ENCODE measurements at places on chromosomes 12 and 14. TPM values are rescaled to one million over a fixed set of nuclear protein-coding genes. Genes with fewer than 3 reads are reported as not detected.

Gene RARG
- total RNA-seq, result 17.6 TPM

GRCh38 chr14:69989622-69990021, 110.4 kb downstream of the SMOC1 start:
- no peak for DNase-seq

Gene ANO4
- total RNA-seq, result 9.9 TPM

GRCh38 chr12:28938056-28938455, 211.0 kb upstream of the FAR2 start:
- no peak for DNase-seq

DNA sequence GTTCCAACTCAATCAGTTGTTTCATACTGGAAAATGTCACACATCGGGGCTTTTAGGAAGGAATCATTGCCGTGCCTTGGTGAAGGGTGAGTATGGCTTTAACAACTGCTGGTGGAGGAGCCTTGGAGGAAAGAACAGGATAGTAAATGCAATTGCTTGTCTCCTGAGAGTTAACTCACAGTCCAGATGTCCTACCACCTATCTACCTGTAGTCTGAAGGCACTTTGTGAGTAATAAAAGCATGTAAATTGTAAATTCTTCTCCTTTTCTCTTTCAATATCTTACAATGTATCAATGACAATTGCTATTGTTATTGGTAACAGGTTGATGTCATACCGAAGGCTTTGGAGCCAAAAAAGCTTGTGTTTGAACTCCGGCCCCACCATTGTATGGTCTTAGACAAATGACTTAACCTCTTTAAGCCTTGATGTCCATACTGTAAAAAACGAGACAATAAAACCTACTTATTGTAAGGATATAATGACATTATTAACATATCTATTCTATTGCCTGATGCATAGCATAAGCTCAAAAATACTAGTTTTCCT, 397.4 kb downstream of the ADAMTS20 start:
- no peak for DNase-seq

Gene DACT1
- 39.3 TPM for total RNA-seq

DNA sequence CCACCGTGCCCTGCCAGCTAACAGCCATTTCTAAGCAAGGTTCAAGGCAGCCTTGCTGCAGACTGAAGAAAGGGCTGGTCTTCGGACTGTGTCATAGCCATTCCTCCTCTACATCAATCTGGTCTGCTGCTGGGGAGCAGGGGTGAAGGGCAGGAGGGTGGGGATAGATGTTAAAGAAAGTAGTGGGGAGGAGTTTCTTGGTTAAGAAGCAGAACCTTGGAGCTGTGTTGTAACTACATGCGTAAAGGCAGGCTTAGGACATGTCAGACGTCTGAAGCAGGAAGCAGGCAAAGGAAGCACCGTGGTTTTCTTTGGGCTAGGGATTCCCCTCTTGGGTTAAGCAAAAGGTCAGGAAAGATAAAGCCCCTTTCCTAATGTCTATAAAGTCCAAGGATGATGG, 18.1 kb upstream of the NEK9 start:
- DNase-seq, result no peak

- DNase-seq, result peak; percentile 94
Observed at GRCh38 chr12:12891080-12891880, at the start of gene GPRC5A. Gene GPRC5A (plus strand): TSS chr12:12891562. CDS start chr12:12908250, 16,688 bp downstream.

Gene LBHD2
- total RNA-seq, result not detected

DNA sequence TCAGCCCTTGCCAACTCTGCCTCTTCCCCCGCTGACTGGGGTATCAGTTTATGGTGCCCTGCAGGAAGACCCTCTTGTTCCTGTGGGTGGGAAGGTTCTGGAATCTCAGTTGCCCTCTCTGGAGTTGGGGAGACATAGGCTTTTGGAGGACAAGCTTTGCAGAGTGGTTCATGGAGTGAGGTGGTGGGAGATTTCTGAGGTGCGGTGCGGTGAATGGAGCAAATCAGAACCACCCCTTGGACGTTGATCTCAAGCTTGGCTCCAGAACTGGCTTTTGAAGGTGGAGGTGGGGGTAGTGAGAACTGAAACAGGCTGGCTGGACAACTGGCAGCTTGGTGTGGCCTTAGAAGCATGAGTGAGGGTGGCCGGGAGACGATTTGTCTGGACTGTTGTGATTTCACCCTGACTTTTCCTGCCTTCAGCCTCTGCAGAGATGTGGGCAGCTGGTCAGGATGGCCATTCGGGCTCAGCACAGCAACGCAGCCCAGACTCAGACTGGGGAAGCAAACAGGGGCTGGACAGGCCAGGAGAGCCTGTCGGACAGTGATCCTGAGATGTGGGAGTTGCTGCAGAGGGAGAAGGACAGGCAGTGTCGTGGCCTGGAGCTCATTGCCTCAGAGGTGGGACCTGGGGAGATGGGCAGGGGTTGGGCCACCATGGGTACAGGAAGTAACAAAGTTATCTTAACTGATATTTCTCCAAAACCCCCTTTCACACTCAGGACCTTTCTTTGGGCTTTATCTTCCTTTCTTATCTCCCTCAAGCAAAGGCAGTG, 1.1 kb downstream of the SHMT2 start:
- DNase-seq, result no peak

GRCh38 chr12:132178316-132178715, 34.1 kb downstream of the NOC4L start:
- DNase-seq, result no peak

GRCh38 chr12:104216521-104216924, 944 bp downstream of the TXNRD1 start:
- no peak for DNase-seq
